Activated T-helper 1 cell treated with anti-CD3 and anti-CD28 coated beads, Interleukin-2, amount 50 U/mL, for 16 hours (primary cell): ENCODE measurements at places on chromosomes 1 and 21.

DNA sequence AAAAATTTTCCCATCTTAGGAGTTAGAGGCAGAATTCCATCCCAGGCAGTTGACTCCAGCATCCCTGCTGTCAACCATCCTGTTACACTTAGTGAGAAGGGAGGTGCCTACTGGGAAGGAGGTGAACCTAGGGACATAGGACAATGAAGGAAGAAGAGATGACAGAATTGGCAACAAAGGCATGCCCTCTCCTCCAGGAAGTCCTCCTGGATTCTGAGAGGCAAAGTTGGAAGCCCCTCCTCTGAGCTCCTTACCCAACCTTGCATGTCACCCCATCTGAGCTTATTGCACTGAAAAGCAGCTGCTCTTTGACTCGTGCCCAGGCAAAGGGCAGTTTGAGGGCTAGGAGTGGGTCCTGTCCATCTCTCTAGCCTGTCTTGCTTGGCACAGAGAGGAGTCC, 66.9 kb downstream of the PAX7 start:
- no peak for DNase-seq

DNA sequence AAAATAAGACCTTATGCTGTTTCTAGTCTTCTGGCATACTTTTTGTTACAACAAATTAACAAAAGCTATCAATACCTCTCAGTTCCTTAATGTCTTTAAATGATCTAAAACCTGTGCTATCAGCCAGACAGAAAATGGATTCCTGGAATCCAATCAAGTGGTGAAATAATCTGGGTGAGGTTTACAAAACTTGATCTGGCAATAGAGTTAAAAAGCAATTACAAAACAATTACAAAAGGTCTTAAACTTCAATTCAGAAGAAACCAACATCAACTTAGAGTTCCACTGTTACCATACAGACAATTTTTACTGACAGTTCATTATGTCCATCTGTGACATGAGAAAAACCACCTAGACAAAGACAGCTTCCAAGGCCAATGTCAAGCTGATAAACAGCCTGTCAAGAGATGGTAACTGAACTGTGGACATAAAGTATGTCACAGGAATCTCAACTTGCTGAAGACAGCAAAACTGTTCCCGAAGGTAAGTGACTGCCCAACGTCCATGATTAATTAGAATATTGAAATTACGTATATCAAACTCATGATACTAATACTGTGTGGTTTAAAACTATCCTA, 17.4 kb downstream of the ZZZ3 start:
- no peak for DNase-seq

DNA sequence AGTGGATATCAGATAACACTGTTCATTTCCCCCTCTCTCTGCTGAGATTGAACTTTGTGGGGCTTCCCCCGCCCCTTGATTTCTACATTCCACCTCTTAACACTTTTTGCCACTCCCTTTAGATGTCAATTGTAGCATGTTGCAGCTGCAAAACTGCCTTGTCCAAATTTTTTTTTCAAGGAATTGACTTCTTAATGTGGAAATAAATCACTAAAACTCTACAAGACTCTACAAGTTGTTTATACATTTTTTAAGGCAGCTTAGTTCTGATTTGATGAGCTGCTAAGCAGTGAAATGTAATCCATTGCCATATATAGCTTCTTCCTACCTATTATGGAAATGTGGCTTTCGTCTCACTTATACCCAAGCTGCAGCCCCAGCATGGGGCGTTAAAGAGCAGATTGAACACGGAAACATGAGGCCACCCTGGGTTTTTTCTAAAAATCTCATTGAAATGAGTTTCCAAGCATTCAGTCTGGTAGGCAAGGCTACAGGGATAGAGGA, 132.2 kb downstream of the SYT2 start:
- DNase-seq, result no peak

DNA sequence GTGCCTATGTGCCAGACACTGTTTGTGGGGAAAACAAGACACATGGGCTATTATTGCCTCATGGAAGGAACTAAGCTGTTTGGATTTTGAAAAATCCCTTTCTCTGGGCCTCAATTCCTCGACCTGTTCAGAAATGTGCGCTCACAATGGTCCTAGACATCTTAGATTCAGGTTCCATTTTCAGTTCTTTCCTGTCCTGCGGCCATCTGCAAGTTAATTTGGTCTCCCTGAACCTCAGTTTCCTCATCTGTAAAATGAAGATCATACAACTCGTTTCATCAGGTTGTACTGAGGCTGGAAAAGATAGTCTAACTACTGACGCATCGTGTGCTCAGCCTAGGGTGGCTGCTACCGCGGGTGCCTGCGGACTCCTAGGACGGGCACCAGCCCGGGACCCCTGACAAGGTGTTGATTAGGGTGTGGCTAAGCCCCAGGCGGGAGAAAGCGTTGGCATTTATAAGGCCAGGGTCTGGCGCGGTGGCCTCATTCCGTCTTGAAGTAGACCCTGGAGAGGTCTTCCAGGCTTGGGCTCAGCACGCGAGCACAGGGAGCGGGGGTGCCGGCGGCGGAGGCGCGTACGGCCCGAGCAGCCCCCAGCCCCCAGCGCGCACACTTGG, 493 bp upstream of the ELOA start:
- DNase-seq, result no peak

GRCh38 chr1:243471754-243472745, 216.2 kb downstream of the SDCCAG8 start:
- no peak for DNase-seq

DNA sequence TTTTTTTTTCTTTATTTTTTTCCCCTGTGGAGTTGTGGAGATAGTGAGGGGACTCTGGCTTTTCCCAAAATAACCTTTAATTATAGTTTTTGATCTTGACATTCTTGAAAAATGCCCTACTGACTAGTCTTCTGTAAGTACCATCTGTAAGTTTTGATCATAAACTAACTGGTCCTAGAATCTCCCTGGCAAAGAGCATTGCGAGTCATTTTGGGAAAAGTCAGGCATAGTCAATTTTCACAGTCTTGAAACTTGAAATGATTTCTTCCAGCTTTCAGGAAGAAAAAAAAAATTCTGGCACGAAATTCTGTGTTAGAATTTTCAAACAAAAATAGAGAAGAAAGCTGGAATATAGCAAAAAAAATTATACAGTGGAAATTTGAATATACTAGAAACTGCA, 181.2 kb upstream of the SNX7 start:
- DNase-seq, result no peak

GRCh38 chr1:202786804-202787203, 21.4 kb downstream of the KDM5B start:
- no peak for DNase-seq

- DNase-seq, result no peak
Measured at GRCh38 chr1:67061266-67061665, 7.3 kb upstream of the SLC35D1 start.

DNA sequence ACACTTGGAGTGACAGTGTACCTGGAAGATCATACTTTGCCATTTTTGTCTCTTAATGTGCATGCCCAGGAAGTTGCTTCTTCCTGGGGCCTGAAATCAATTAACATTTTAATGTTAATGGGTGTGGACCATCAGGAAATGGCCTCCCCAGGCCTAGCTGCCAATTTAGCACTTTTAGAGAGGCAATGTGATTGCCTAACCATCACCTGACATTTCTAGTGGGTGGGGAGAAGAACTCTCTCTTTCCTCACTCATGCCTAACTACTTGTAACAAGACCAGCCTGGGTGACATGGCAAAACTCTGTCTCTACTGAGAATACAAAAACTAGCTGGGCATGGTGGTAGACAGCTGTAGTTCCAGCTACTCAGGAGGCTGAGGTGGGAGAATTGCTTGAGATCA, 549.0 kb upstream of the RGS18 start:
- DNase-seq, result no peak

- DNase-seq, result no peak
Measured at GRCh38 chr1:226722240-226722900, 16.7 kb downstream of the ITPKB start.

GRCh38 chr1:89725011-89725370, 92.1 kb downstream of the LRRC8C start:
- no peak for DNase-seq

GRCh38 chr1:240258910-240259309, 167.2 kb downstream of the FMN2 start:
- no peak for DNase-seq

DNA sequence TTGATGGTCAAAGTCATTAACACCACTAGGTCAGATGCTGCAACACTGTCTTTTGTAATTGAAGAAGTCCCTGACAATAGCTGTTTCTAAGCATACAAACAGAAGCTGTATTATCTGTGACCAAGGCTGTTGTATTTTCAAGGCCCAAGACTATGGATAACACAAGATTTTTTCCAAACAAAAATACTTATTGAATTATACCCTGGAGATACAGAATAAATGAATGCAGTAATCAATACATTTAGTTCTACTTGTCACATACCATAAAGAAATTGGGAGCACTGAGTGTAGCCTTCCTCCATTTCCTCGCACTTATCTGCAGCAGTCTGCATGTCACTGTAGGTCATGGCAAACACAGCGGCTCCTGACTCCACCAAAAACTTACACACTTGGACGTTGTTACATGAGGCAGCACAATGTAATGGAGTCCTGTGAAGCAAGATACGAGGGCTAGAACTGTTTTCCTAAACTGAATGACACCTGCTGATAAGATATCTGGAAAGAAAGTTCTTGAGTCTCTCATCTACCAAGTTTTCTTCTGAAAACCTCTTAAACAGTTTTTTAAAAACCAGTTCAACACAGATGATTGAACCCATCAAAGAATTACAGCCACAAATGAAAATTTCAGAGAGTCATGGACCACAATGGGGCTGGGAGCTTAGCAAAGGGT, 56.9 kb downstream of the TP53BP2 start:
- DNase-seq, result no peak

DNA sequence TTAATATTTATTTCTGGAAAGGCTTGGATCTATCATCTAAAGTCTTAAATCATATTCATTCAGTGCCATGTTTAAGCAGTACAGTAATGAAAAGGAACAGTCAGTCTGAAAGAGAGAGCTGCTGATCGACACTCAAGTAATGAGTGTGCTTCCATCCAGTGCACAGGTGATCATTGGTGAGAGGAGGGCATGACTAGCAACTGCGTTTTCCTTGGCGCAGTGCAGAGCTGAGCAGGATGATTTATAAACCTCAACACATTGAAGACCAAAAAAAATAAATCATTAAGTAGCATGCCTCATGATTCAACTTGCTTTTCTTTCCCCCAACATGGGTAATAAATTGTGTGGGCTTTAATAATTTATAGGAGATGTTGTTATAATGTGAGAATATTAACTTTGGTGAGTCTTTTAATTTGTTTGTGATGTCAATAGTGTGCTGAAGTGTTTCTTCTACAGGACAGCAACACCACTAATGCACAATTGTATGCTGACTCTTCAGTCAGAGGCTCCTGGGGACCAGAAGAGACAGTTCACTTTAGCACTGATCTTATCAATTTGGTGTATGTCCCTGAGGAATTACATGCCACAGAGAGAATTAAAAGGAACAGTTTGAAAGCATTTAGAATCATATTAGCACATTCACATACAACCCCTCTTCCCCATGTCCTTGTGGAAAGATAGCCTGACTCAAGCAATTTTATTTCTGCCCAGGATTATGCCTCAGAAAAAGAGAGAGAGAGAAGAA, 199.7 kb upstream of the ADGRL2 start:
- DNase-seq, result no peak

- no peak for DNase-seq
Measured at GRCh38 chr1:59058665-59059439, 238.0 kb upstream of the FGGY start.

- no peak for DNase-seq
Measured at GRCh38 chr1:157739229-157739901, 37.6 kb downstream of the FCRL2 start.

- DNase-seq, result no peak
Measured at GRCh38 chr1:203580733-203581132, 45.9 kb upstream of the ATP2B4 start.

GRCh38 chr1:197917805-197918651, 856 bp downstream of the LHX9 start:
- DNase-seq, result no peak

DNA sequence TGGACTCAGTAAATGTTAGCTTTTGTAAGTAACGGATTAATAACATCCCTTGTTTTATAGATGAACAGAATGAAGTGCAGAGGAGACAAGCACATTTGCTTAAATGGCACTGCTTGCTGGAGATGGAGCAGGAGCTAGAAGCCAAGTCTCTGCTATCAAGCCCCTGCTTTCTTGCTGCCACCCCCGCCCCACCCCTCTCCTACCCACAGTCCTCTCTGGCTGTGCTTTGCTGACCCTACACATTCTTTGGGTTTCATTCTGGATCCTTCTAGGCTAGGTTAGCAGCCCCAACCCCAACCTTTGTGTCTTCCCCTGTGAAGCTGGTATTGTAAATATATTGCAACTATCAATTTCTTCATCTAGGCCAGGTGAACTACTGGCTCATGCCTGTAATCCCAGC, 77.5 kb upstream of the CAPZB start:
- no peak for DNase-seq

GRCh38 chr1:248421384-248421783, 18.5 kb downstream of the OR2T1 start:
- DNase-seq, result no peak

- DNase-seq, result no peak
Measured at GRCh38 chr1:242827538-242827937, 303.0 kb upstream of the PLD5 start.
